ENCODE measurements at places on chromosomes 16 and 17.
A peak's percentile ranks its signal among the peaks of the same experiment; 100 is the strongest.

DNA sequence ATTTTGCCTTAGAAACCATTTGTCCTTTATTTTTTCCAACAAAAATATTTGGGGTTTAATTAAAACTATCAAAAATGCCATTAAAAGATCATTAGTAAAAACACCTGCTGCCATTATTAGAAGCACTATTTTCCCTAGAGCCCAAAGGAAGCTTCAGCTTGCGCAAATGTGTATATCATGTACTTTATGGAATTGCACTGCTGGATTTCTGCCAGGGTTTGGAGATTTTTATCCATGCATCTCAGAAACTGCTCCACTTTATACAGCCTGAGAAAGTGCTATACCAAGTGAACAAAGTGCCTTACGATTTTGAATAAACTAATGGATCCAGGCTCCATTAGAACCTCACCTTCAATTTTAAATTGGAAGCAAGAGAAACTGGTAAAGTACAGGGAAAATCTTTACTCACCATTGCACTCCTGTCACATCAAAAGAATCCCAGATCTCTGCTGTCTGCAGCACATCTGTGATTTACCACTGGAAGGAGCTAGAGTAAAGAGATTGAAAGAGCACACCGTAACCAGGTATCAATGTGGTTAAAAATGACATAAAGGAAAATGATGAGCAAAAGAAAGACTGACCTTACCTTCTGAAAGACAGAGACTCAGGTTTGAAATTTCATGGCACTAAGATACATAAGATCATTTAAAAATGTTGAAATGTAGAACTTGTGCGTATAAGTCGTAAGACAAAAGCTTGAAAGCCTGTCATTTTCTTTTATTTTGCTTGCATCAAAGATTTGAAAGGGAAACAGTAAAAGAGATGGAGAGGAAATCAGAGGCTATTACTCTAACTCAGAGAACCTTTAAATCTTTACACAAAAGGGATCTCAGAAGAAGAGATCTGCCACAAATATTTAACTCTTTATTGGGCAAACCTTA is 678.1 kb upstream of the GOT2 start:
- no peak for ATAC-seq

DNA sequence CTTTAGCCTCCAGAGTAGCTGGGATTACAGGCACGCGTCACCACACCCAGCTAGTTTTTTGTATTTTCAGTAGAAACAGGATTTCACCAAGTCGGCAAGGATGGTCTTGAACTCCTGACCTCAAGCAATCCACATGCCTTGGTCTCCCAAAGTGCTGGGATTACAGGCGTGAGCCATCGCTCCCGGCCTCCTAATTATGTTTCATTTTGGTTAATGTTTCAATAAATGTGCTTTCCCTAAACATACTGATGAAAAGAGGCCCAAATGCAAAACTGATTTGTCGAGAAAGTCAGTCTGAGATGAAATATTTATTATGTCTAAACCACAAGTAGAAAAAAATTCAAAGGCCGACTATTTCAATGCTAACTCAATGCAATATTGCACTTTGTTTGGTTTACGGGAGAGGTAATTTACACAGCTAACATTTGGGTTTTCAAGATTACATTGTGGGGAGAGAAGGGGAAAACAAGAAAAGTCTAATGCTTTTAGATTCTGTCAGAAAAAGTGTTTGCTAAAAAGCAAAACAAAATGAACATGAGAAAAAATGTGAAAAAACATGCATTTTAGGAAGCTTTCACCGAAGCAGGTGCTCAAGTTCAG is 9.8 kb downstream of the STAT3 start:
- ATAC-seq: no peak

DNA sequence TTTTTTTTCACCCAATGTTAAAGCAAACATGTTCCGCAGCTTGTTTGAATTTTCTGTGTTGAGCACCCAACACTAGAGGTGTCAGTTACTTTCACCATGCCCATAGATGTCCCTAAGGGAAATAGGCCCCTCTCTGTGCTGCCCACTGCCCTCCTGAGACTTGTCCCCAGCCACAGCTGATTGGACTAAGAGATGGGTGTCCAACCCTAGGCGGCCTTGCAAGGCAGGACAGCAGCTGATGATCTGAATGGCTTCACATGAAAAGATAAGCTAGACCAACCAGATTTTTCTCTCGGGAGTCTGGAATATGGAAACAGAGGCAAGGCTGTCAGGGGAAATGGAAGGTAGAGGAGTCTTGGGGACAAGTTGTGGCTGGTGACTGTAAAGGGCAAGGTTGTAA is 6.1 kb upstream of the CALB2 start:
- ATAC-seq: no peak

DNA sequence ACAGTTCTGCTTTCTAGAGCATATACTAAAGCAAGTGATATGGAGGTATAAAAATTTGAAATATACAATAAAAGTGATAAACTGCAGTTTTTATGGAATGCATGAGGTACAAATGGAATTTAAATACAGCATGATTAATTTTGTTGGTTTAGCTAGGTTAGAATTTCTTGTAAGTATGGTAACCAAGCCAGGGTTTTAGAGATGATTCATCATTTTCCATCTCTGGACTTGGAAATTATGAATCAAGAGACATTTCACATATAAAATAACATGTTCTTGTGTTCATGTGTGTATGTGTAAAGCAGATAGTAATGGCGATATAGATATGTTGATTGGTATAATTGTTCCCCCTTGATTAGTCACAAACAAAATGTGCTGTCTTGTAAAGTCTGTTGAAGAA is 1219.8 kb downstream of the CDH8 start:
- ATAC-seq: no peak

DNA sequence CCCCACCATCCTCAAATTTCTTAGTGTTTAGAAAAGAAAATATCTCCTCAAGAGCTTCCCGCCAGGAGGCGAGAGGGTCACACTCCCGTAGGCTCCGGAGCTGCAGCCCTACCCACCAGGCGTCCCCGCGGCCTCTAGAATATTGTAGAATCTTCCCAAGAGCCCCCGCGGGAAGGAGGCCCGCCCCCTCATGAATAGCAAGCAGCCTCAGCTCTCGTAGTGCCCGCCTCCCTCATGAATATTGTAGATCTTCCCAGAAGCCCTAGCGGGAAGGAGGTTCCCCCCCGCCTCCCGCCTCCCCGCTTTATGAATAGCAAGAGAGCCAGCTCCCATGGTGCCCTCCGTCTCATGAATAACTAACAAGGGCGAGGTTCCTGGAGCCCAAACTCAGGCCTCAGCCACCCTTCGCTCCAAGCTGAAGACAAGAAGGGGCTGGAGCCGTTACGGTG is at the start of gene FBXO47:
Gene FBXO47 (minus strand): TSS at position 114 of the 449 bp plus-strand sequence. CDS start 4,378 bp downstream, outside the sequence.
- peak; percentile 96 for ATAC-seq

DNA sequence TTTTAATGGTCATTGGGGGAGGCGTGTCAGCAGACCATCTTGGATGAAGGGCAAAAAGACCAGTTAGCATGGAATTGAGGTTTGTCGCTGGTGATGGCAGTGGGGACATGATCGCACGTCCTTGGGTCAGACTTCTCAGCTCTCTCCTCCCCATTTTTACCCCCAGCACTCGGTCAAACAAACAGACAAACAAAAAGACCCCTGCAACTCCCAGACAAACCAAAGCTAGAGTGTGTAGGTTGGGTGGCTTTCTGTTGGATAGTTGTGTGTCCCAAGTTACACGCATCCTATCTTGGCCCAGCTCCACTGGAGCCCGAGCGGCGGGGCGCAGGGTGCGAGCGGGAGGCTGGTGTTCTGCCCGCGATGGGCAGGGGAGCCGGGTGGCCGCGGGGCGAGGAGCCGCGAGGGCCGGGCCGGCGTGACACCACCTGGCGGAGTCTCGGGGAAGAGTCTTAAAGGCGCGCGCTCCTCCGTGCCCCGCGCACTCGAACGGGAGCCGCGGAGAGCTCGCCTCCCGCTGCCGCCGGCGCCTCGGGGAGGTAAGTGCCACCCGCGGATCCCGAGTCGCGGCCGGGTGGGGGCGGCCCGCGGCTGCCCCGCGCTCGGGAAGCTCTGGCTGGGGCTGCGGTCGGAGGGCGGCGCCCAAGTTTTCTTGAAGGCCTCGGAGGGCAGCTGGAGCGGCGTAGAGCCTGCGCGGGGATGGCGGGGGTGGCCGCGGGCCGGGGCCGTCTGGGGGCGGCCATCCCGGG is 18.5 kb upstream of the NTN1 start:
- ATAC-seq: peak; percentile 79

DNA sequence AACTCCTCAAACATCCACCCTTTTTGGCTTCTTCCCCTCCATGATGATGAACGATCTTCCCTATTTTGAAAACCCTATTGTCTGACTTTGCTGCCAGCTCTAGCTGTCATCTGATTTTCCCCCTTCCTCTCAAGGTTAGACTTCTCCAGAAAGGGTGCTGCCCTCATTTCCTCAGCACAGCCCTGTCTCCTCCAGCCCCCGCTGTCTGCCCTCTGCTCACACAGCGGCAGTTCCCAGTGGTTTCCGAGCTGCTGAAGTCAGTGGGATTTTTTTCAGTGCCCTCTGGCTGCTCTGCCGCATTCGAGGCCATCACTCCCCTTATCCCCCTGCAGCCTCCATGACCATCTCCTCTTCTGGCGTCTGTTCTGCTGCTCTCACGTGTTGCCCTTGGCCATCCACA is 26.6 kb upstream of the C17orf107 start:
- ATAC-seq: no peak

GRCh38 chr16:58299757-58300349 is 5.0 kb upstream of the PRSS54 start:
- no peak for ATAC-seq

DNA sequence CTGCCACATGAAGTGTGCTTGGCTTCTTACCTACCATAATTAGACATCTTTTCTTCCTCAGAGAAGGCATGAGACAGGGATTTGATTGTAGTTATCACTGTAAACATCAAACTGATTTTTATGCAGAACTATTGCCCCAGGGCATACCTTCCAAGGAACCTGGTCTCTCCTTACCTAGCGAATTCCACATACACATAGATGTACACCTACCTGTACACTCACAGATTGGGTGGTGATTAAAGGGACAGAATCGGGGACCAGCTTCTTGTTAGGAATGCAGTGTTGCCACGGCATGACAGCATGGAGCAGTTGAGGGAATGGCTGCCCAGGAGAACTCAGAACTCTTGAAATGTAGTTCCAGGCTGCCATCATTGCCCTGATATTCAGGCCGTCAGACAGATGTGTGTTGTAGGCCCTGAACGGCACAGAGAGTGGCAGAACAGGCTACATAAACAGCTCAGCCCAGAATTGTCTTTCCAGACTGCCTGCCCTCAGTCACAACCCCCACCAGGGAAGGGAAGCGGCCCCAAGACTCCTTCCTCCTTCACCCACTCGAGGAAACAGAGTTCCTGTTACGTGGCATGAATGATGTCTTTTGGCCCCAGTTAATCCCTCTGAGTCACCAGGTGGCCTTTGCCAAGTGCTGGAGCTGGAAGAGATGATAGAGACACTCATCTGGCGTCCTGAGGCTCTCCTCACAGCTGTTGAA is 17.8 kb upstream of the NAGLU start:
- ATAC-seq: peak; percentile 61

DNA sequence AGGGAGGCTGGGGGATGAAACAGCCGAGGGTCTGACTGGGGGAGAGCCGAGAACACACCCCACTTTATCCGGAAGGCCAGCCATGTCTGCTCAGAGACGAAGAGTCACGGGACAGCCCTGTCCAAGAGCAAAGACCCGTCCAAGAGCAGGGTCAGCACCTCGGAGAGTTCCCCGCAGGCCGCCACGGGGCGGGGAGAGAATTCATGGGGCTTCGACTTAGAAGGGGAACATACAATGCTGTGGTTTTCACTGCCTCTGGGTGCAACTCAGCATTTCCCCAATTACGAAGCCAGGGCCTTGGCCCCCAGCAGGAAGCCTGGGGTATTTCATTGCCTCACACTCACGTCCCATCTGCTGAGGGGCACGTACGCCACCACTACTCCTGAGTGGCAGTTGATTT is 59.3 kb downstream of the JPH3 start:
- ATAC-seq: no peak

DNA sequence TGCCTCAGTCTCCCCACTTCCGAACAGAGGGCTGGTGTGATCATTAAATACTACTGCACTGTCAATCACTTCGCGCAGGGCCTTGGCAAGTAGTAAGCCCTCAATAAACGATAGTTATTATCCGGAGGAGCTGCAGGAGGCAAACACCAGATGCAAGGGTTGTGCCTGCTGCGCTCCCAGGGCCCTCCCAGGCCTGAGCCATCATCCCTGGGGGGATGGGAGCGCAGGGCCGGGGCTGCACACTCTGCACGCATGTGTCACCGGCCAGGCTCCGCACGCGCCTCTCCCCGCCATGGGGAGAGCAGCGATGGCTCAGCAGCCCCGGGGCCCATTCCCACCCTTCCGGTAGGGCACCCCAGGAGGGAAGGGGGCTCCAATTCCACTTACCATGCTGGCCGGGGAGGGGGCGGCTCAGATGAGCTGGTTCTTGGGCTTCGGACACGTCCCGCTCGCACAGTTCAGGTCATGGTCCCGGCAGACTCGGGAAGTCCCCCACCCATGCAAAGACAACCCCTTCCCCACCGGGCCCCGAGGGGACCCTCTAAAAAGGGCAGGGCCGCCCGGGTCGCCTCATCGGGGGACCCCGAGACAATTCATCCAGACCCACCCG is 681 bp downstream of the XPO6 start:
- ATAC-seq: peak; percentile 65

- ATAC-seq: peak; percentile 7
Observed at GRCh38 chr17:82390860-82391435, 19.4 kb downstream of the UTS2R start.

DNA sequence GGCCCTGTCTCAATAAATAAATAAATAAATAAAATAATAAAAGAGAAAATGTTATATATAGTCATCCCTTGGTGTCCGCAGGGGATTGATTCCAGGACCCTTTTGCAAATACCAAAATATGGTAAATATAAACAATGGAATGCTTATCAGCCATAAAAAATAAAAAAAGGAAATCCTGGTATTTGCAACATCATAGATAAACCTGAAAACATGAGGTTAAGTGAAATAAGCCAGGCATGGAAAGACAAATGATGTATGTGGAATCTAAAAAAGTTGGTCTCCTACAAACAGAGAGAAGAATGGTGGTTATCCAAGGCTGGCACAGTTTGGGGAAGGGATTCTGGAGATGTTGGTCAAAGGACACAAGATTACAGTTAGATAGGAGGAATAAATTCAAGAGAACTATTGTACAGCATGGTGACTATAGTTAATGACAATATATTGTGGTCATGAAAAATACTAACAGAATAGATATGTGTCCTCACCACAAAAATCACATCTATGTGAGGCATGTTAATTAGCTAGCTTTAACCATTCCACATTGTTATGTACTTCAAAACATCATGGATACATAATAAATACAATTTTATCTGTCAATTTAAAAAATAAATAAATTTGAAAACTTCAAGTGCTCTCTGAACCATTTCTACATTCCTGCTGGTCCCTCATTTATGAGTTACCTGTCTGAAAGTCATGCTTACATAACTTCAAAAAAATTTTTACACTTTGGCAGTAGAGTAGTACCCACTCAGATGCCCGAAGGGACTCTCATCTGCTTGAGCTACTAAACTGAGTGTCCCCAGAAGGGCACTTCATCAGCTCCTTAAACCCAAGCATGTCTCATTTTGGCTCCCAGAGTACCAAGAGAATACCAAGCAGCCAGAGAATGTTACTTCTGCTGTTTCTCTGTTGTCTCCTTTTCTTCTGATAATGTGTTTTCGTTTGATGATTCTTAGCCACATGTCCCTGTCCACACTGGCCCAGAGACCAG is 26.6 kb downstream of the N4BP1 start:
- ATAC-seq: no peak

All from gastroesophageal sphincter (tissue), 4 donors.